ENCODE measurements at places on chromosomes 4 and X. TPM values are rescaled to one million over a fixed set of nuclear protein-coding genes. Genes with fewer than 3 reads are reported as not detected.

Gene SPANXD
- not detected for total RNA-seq

DNA sequence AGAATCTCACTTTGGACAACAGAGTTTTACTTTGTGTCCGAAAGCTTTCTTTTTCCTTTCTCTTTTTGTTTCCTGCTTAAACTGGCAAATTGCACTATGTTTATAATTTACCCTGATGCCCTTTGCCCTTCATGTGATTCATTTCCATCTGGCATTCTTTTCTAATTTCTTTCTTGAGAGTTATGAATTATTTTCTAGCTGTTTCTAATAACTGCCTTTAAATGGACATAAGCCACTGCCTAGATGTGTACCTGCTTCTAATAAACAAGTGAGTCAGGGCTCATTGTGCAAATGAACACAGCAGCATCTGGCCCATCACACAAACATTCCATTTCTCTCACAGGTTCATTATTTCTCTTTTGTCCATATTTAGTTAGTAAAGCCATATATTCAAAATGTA, 242.3 kb upstream of the GPRIN3 start:
- H3K4me3 ChIP-seq: no peak overlapping the region
- no peaks in the 10 kb centered on the region for H3K36me3 ChIP-seq
- H3K4me1 ChIP-seq: no peaks in the 10 kb centered on the region
- H3K27ac ChIP-seq: no peak overlapping the region

GRCh38 chr4:53126099-53126498, 239.8 kb downstream of the SCFD2 start:
- H3K27me3 ChIP-seq: no peaks in the 10 kb centered on the region
- DNase-seq: no peak
- H3K27ac ChIP-seq: no peak overlapping the region
- H3K4me1 ChIP-seq: peaks cover 10% of the 10 kb centered on the region
- no peak overlapping the region for H3K4me3 ChIP-seq

- peaks cover 28% of the 10 kb centered on the region for H3K27me3 ChIP-seq
- H3K4me3 ChIP-seq: no peak overlapping the region
- no peak overlapping the region for H3K27ac ChIP-seq
These were observed 129.6 kb upstream of the QRFPR start for GRCh38 chr4:121510341-121510874.

DNA sequence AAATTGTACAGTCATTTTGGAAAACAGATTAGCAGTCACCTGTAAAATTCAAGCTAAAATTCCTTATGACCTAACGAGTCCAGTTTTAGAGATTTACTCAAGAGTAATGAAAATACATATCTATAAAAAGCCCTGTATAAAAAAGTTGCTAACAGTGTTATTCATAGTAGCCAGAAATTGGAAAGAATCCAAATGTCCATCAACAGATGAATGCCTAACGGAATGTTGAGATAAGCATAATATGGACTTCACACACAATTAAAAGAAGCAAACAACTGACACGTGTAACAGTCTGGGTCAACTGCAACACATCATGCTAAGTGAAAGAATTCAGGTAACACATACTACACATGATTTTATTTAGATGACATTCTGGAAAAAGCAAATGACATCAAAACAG, 584.8 kb upstream of the AGA start:
- no peak overlapping the region for H3K27ac ChIP-seq
- no peaks in the 10 kb centered on the region for H3K27me3 ChIP-seq
- no peak overlapping the region for H3K4me3 ChIP-seq
- no peak for DNase-seq

DNA sequence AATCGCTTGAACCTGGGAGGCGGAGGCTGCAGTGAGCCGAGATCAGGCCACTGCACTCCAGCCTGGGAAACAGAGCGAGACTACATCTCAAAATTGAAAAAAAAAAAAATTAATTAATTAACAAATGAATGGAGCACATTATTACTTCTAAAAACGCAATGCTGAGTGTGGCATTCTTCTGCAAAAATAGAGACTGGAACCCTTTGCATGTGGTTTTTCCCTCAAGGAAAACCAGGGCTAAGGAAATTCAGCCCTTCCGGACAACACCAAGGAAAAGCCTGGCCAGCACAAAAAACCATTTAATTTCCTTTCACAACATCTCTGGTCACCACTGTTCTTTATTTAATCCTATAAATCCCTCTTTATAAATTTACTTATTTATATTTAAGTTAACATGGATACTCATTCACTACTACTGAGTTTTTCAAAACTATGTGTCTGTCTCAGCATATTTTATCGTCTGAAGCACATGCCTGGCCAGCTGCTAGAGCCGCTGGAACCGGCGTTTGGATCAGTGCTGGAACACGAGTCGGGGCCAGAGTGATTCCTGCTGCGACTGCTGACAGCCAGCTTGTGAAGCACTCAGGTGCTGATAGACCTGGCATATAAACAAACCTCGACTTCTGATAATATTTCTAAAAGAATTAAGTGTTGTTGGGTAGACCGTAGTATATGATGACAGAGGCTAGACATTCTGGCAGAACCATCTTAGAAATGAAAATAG, 84.5 kb upstream of the WWC2 start:
- no peak for DNase-seq
- H3K27me3 ChIP-seq: peaks cover 10% of the 10 kb centered on the region
- no peaks in the 10 kb centered on the region for H3K4me1 ChIP-seq
- no peak overlapping the region for H3K4me3 ChIP-seq
- no peaks in the 10 kb centered on the region for H3K36me3 ChIP-seq

DNA sequence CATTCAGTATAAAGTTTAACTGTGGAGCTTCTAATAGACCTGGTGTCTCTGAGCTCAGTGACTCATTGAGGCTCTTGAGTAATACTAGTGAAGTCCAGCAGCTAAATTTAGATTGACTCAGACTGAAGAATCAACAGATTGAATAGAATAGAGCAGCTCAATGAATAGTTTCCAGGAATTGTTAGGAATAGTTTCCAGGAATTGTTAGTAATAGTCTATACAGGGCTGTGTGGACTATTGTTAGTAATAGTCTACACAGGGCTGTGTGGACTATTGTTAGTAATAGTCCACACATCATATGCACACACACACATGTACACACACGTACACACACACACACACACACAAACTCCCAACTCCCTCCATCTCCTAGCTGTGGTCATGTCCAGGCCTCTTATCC, 3.0 kb downstream of the GIMD1 start:
- no peak overlapping the region for H3K27ac ChIP-seq
- no peak for DNase-seq
- H3K27me3 ChIP-seq: peaks cover 16% of the 10 kb centered on the region
- H3K36me3 ChIP-seq: no peaks in the 10 kb centered on the region

DNA sequence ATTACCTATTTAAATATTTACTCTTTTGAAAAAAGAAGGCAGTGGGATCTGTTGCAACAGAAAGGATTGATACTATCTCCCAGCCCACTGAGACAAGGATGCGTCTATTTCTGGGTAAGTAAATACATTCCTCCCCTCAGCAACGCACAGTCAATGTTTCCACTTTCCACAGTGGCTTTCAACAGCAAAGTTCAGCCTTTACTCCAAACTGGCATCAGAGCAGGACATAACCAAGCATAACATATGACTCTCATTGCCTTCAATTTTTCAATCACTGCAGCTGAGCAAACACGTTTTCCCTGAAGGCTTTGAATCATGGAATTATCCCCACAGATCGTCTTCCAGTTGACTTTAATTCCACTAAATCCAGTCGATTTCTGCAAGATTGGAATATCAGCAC, 160.3 kb upstream of the FRG1 start:
- H3K36me3 ChIP-seq: no peaks in the 10 kb centered on the region
- no peak overlapping the region for H3K4me3 ChIP-seq
- no peak for DNase-seq
- H3K4me1 ChIP-seq: no peaks in the 10 kb centered on the region

- H3K27me3 ChIP-seq: no peaks in the 10 kb centered on the region
- no peak overlapping the region for H3K4me3 ChIP-seq
- no peaks in the 10 kb centered on the region for H3K36me3 ChIP-seq
- no peaks in the 10 kb centered on the region for H3K4me1 ChIP-seq
- H3K27ac ChIP-seq: no peak overlapping the region
These were observed 196.4 kb upstream of the MAGEB18 start for GRCh38 chrX:25941559-25942250.

DNA sequence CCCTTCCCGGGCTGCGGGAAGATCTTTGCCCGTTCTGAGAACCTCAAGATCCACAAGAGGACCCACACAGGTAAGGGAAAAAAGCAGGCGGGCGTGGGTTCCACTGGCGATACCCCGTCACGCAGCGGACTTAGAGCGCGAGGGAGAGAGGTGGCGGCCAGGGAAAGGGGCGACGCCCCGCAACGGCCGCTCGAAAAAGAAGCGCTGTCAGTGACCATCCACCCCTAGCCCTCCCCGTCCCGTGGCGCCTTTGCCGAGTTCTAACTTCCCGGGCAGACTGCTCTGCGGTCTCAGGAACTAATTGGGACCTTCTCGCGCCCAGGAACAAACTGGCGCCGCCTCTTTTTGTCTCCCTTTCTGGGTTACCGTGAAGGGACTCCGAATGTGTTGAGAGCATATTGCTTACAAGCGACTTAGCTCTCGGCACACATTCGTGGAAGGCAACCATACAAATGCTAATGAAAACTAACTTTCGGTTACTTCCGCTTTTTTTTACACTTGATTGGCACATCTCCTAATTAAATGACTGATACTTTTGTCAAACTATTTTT, 1.8 kb downstream of the ZIC3 start:
- peaks cover 51% of the 10 kb centered on the region for H3K27me3 ChIP-seq
- DNase-seq: no peak
- no peak overlapping the region for H3K27ac ChIP-seq
- H3K4me3 ChIP-seq: no peak overlapping the region

DNA sequence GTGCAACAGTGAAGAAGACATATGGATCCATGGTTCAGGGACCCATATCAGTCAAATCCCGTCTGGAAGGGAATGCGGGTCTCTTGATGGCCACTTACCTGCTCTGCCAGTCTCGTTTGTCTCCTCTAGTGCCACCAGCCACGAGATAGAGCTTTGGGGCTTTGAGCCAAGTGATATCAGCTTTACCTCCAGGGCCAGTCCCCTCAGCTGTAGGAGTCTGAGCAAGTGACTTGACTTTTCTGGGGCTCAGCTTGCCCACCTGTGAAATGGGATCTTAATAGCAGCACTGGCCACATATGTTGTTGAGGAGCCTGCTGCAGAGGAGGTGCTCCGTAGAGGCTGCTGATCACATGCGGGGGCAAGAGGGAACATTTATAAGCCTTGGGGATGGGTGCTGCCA, 1.2 kb downstream of the SLC2A9 start:
- no peak for DNase-seq
- no peak overlapping the region for H3K4me3 ChIP-seq
- H3K4me1 ChIP-seq: peaks cover 6% of the 10 kb centered on the region
- no peaks in the 10 kb centered on the region for H3K27me3 ChIP-seq

- peaks cover 1% of the 10 kb centered on the region for H3K36me3 ChIP-seq
- H3K4me3 ChIP-seq: no peak overlapping the region
- H3K27me3 ChIP-seq: no peaks in the 10 kb centered on the region
- H3K27ac ChIP-seq: no peak overlapping the region
These were observed 69.9 kb downstream of the CHIC2 start for GRCh38 chr4:53994382-53995102.

Gene MAGEA3
- not detected for total RNA-seq

Gene CORIN
- total RNA-seq: not detected

DNA sequence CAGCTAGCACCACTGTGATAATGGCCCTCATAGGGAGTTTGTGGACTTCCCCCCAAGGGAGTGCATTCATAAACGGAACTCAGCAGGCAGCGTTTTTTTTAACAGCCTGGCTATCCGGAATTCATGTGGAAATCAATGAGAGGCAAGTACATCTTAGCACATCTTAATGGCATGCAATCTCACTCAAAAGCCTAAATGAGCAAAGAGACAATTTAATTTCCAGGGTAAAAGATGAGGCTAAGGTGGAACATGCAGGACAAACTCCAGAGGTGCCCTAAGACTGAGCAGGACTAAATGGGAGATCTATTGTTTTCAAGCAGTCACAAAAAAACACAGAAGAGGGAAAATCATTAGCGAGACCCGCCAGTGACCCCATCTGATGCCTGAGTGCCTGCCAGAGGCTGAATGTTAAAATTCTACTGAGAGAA, 243.5 kb upstream of the KCNIP4 start:
- H3K27ac ChIP-seq: no peak overlapping the region
- no peaks in the 10 kb centered on the region for H3K27me3 ChIP-seq
- no peaks in the 10 kb centered on the region for H3K4me1 ChIP-seq
- H3K4me3 ChIP-seq: no peak overlapping the region
- H3K36me3 ChIP-seq: no peaks in the 10 kb centered on the region

DNA sequence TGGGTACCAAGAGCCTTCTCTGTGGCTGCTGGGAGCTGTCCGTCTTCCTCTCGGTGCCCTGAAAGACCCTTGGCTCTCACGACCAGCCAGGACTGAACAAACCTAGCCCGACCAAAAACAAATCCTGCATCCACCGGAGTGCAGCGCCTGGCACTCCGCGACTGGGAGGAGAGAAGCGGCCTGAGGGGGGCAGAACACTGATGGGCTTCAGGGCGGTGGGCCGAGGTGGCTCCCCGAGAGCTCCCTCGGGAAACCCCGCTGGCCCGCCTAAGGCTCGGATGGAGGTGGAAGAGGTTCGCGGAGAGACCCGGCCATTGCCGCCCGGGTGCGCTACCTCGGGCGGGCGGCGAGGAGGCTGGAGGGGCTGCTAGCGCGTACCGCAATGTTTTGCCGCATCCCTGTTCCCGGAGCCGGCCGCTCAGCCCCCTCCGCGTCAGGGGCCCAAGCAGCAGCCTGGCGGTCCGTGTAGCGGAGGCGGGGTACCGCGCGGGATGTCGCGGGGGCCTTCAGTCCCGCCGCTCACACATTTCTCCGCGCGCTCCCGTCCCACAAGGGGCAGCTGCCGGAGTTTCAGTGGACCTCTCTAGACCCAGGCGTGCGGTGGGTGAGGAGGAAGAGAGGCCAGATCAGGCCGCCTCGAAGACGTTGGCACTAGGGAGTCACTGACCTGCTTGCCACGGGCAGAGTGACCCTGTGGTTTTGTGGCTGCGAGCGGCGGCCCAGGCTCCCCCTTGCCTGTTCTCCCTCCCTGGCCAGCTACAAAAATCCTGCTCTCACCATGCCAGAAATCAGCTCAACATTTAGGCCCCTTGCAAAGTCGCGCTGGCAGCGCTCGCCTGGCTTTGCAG, 2.2 kb downstream of the SLITRK4 start:
- no peak overlapping the region for H3K4me3 ChIP-seq
- no peak overlapping the region for H3K27ac ChIP-seq
- H3K36me3 ChIP-seq: peaks cover 1% of the 10 kb centered on the region
- H3K27me3 ChIP-seq: peaks cover 13% of the 10 kb centered on the region

Gene JCHAIN
- total RNA-seq: not detected

GRCh38 chrX:4805502-4805901, 1092.1 kb upstream of the PRKX start:
- no peak overlapping the region for H3K27ac ChIP-seq
- no peaks in the 10 kb centered on the region for H3K36me3 ChIP-seq
- H3K4me1 ChIP-seq: no peaks in the 10 kb centered on the region
- DNase-seq: no peak
- no peak overlapping the region for H3K4me3 ChIP-seq

DNA sequence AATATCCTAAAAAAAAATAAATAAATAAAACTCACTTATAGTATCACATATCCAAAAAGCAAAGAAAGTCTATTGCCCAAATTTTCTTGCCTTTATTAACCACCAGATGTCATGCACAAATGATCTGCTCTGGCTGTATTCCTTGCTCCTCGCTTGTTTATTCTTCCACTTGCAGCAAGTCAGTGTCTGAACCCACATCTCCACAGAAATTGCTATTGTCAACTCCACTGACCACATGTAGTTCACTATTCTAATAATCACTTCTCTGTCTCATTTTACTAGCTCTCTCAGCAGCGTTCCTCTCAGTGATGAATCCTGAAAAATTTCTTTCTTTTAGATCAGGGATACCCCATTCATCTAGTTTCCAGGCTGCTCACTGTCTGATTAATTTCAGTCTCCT, 29.3 kb upstream of the CXXC4 start:
- H3K4me3 ChIP-seq: no peak overlapping the region
- H3K27me3 ChIP-seq: no peaks in the 10 kb centered on the region
- H3K36me3 ChIP-seq: no peaks in the 10 kb centered on the region
- DNase-seq: no peak
- H3K4me1 ChIP-seq: no peaks in the 10 kb centered on the region
- H3K27ac ChIP-seq: no peak overlapping the region

Gene GLOD5
- total RNA-seq: not detected
